Neural crest cell (in vitro differentiated cells): ENCODE measurements at places on chromosomes 3 and 15. TPM values are rescaled to one million over a fixed set of nuclear protein-coding genes. Genes with fewer than 3 reads are reported as not detected.

The ACKR2 gene
- total RNA-seq: 0.20 and 0.56 TPM in 2 replicates

The ATP8B4 gene
- 0.18 TPM in 1 of 2 replicates, not detected in the other for total RNA-seq

The TNNC1 gene
- total RNA-seq: 0.45 TPM in 1 of 2 replicates, not detected in the other

The CNTN4 gene
- 2.9 and 4.3 TPM in 2 replicates for total RNA-seq

The ZNF385D gene
- total RNA-seq: 2.1 and 2.2 TPM in 2 replicates

The MYZAP gene
- total RNA-seq: 0.28 TPM in 1 of 2 replicates, not detected in the other
